Substantia nigra (tissue), 51 donors: ENCODE measurements at places on chromosomes 1 and 21.

- no peak for DNase-seq
These were observed 29.2 kb downstream of the DNASE2B start for GRCh38 chr1:84427250-84428188.

DNA sequence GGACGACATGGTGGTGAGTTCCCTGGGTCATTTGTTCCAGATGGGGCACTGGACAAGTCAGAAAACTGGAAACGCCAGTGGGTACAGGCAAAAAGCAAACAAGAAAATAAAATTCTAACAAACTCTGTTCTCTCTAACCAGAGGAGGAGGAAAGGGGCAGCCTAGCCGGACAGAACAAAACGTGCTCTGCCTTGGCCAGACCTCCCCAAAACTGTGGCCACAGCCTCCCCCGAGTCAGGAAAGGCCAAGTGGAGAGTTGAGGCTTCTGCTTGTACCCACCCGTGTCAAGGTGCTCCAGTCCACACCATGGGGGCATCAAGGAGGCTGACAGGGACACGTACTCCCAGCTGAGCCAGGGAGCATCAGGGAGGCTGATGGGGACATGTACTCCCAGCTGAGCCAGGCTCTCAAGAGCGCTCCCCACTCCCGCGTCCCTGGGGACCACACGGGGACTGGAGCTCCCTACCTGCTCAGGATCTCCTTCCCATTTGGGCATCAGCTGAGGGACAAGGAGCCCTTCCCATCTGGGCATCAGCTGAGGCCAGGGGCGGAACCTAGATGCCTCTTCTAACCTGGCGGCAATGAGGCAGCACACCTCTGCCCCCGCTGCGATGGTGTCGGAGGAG is 154.8 kb upstream of the COL6A1 start:
- DNase-seq: no peak

DNA sequence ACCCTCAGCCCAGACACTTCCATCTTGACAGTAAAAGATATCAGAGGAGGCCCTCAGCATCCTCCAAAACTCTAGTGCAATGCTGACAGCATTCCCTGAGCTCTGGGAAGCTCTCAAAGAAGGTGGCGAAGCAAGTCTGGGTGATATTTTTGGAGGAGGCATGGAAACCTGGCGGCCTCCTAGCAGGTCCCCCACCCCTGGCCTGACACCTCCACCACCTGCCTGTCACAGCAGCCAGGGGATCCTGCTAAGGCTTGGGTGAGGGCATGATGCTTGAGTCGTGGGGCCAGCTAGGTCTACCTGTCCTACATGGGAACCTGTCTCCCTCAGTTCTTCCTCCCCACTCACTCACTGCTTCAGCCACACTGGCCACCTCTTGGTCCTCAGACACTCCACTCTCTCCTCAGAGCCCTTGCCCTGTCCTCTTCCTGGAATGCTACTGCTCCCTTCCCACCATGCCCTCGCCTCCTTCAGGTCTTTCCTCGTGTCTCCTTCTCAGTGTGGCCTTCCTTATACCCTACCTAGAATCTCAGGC is 8.5 kb downstream of the DHRS3 start:
- no peak for DNase-seq

- DNase-seq: no peak
These were observed 33.5 kb upstream of the HHAT start for GRCh38 chr1:210294999-210295745.

- DNase-seq: no peak
These were observed 286.3 kb upstream of the SGIP1 start for GRCh38 chr1:66247415-66248208.

- no peak for DNase-seq
These were observed 6.0 kb upstream of the KNCN start for GRCh38 chr1:46557403-46557802.

- DNase-seq: no peak
These were observed 574.7 kb upstream of the ZP4 start for GRCh38 chr1:238465449-238465848.

GRCh38 chr21:36194024-36194423 is 37.4 kb downstream of the DOP1B start:
- no peak for DNase-seq

DNA sequence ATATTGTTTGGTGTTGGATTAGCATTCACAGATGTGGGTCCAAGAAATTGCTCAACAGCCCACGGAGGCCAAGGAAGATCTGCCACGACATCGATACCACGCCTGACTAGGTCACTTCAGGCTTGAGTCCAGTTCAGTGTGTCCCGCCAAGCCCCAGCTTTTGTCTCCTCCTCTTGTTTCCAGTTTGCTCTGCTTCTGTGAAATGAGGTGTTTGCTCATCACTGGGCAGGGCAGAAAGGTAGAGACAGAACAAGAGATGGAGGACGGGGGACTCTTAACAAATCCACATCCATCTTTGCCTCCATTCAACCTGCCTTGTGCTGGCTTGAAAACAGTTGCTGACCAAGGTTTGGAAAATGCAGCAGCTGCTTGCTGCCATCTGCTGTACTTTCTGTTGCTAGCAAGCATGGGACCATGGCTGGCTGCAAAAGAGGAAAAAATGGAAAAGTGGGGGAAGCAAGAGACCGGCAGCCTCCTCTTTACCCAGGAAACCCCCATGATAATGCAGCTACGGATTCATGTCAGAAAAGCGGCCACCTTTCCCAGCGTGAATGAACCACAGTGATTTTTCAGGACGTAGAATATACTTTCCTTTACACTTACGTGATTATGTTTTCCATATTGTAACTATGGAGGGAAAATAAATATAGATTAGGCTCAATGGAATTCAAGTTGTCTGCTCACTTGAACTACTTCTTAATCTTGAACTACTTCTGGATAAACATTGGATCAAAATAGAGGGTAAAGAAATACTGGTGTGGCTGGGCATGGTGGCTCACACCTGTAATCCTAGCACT is 80.2 kb upstream of the GREM2 start:
- DNase-seq: no peak

DNA sequence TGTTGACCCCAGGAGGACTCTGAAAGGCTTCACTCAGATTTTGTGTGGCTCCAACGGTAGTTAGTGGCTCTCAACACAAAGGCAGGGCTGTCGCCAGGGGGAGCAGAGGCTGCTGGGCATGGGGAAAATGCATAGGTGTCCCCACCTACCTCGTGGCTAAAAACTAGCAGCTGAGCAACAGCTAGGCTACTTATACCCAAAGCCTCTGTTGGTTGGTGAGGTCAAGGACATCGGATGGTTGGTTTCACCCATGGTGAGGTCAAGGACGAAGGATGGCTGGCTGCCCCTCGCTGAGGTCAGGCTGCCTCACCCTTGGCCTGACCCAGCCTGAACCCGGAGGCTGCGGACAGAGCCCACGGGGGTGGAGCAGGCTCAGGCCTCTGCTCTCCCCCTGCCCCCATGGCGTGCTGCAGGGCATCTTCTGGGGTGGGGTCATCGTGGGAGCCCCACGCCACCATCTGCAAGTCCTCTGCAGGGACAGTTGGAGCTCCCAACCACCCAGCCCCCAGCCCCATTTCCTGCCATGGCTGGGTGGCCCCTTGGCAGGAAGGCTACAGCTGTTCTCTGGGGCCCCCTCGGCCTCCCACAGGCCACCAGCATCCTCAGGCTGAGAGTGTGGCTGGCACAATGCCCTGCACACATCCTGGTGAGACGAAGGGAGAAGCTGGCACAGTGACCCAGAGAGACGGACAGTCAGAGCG is 8.5 kb upstream of the GNB1 start:
- no peak for DNase-seq

DNA sequence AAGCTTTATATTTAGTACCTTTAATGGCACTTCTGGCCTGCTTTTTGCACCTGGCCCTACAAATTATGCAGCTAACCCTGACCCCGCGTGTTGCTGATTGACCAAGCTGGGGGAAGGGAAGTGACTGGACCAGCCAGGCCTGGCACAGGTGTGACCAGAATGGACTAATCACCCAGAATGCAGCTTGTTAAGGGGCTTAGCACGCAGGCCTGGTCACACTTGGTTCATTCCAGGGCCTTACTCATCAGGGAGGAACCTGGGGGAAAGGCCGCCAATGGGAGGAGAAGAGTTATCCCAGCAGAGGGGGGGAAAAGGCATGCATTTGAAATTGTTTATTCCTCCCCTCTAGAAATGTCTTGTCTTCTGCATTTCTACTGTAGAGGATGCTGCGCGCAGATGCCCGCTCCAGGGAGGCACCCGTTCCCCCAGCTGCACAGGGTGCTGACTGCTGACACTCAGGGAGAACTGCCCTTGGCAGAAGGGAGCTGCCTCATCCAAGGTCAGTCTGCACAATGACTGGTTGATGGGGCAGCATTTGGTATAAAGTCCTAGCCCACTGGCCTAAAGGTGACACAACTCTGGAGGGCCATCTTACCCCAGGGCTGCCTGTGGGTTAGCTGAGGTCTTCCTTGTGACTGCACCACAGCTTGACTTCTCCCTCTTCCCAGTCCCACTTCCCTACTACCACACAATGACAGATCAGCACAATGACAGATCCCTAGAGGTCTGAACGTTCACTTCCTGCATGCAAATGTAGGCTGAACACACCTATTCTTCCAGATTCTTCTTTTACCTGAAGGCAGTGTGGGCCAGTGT is 29.0 kb downstream of the DHCR24 start:
- no peak for DNase-seq

DNA sequence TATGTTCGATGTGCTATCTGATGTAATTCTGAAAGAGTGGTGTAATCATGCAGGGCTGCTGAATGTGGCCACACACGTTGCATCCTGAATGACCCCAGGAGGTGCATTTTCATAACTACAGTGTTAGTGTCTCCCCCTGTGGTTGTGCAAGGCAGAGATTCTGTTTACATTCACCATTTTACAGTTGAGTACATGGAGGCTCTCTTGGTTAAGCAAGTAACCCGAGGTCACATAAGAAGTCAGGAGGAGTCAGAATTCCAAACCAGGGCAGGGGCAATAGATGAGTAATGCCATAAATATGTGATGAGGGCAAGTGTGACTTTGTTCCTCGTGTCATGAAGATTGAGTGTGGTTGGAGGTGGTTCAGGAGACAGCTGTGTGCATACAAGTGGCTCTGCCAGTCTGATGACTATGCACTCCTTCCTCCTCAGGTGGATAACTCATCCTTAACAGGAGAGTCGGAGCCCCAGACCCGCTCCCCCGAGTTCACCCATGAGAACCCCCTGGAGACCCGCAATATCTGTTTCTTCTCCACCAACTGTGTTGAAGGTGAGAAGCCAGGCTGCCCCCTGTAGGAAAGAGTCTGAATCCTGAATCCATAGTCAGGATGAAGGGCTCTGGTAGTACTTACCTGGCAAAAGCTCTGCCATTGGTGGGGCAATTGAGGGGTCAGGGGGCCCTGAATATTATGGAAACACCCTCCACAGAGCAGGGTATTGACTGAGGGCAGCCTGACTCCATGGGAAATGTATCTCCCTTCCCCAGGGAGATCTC is 9.3 kb downstream of the ATP1A2 start:
- no peak for DNase-seq

- no peak for DNase-seq
These were observed 2.0 kb downstream of the CR1 start for GRCh38 chr1:207497941-207498340.

GRCh38 chr1:27416387-27417111 is 24.1 kb downstream of the GPR3 start:
- DNase-seq: peak; percentile 17

DNA sequence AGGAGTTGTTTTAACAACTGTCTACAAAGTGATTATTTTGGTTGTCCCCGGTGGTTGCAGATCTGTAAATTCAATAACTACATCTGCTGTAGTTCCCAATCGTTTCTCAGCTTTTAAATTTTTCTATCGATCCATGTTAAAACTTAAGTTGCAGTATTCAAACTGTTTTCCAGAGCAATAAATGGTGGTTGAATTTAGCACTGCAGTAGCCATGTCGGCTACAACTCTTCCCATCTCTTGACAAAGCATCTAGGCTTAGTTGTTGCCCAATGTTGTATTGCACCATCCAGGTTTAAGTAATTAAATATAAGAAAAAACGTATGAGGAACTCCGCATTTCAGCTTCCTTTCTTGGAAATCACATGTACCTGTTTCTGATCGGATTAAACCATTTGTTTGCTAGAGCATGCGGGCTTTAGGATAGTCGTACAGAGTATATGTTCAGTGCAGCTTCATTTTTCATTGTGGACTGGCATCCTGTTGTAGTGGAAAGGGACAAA is 996 bp downstream of the CNIH4 start:
- no peak for DNase-seq

DNA sequence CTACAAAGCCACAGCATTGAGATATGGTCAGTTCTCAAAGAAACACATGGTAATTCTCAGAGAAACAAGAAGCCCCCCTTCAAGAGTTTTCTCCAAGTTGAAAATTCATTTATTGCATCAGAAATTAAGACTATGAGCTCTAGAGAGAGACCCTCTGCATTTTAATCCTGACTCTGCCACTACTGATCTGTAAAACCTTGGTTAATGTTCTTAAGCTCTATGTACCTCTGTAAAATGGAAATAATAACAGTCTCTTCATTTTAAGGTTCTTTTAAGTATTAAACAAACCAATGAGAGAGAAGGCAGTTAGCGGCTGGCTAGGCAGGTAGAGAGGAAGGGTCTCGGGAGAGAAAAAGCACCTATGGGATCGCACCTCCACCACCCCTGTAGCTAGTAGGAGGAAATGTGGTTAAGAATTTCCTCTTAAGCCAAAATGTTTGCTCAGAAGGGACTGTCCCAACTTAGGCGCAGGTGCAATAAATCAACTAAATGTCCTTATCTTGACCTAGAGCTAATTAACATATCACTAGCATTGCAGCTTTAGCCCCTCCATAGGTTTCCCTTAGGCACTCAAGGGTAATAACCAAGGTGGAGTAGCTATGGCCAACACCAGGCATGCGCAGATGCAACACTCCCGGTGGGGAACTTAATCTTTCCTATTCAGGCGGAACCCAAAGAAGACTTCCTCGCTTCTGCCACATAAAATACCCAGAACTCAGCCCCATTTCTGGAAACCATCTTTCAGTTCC is 1685.4 kb downstream of the MRPL39 start:
- no peak for DNase-seq

DNA sequence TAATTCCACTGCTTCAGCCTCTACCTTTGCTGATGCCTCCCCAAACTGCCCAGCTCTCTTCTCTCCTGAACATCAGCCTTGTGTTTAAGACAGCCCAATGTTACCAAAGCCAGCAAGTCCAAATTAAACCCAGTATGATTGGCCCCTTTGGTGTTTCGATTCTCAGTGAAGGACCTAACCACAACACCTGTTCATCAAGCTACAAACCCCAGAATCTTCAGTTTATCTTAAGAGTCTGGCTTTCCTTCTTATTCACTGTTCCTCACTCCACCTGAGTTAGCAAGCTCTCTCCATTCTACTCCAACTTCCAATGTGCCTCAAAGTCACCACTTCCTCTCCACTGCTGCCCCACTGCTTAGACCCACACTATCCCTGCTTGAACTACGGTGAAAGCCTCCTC is 25.5 kb upstream of the ITPKB start:
- no peak for DNase-seq

DNA sequence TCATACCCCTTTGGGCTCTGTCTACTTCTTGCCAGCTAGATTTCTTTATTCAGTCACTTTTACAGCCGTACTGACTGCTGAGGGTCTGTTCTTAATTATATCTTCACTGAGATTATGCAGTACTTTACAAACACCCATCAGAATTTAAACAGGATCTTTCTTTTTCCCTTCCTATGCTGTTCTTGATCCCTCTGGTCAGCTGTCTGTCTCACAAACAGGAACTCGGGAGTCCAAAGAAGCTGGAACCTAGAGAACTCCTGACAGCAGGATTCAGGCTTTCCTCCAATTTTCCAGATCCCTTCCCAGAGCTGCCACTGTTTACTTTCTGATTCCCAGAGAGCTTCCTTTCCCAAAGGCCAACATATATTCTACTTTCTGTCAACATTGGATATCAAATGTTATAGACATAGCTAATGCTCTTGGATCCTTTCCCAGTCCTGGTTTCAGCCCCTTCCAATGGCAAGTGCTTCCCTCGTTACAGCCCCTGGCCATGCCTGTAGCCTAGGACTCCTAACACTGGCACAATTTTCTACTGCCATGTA is 59.5 kb downstream of the ATP2B4 start:
- no peak for DNase-seq
